ENCODE measurements at places on chromosomes 12 and 14. TPM values are rescaled to one million over a fixed set of nuclear protein-coding genes. Genes with fewer than 3 reads are reported as not detected.
A peak's percentile ranks its signal among the peaks of the same experiment; 100 is the strongest.

- peak; percentile 23 for DNase-seq
These were observed 935 bp downstream of the TBC1D30 start for GRCh38 chr12:64825143-64826021.

GRCh38 chr14:101736071-101736470, 25.4 kb upstream of the PPP2R5C start:
- no peak for DNase-seq

DNA sequence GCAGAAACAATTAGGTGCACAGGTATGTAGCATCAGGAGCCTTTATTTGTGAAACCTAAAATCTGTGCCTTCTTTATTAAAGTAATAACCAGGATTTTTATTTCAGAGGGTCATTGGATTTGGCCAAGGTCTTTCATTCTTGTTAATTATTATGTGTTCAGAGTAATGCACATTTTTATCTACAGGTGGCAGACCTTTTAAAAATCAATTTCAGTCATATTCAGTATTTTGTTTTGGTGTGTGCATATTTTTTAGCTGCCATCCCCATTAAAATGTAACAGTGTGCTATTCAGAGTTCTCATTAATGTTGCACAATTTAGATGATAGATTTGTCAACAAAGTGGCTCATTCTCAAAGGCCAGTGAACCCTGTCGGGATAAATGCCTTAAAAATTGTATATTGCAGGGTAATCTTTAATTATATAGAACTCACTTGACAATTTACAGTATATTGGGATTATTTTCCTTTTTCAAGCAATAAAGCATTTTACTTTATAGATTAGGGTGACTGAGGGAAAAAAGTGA, 319.3 kb upstream of the SOX5 start:
- DNase-seq = no peak

GRCh38 chr14:24459331-24459730, 16.8 kb upstream of the SDR39U1 start:
- no peak for DNase-seq

GRCh38 chr12:32897281-32897610, 669 bp upstream of the PKP2 start:
- DNase-seq = no peak

- DNase-seq = no peak
These were observed 95.1 kb downstream of the NT5DC3 start for GRCh38 chr12:103745962-103746361.

The FAM186B gene
- 0.41 TPM for total RNA-seq

The RNASE3 gene
- total RNA-seq = not detected

The CLEC4E gene
- total RNA-seq = not detected

The ASCL1 gene
- 8.2 TPM for total RNA-seq

Measured in frontal cortex (tissue), 4 donors.